DMS79 treated with DMSO at 0.1 percent for 48 hours (cell line): ENCODE measurements at places on chromosomes 7 and 10.
A peak's percentile ranks its signal among the peaks of the same experiment; 100 is the strongest.

DNA sequence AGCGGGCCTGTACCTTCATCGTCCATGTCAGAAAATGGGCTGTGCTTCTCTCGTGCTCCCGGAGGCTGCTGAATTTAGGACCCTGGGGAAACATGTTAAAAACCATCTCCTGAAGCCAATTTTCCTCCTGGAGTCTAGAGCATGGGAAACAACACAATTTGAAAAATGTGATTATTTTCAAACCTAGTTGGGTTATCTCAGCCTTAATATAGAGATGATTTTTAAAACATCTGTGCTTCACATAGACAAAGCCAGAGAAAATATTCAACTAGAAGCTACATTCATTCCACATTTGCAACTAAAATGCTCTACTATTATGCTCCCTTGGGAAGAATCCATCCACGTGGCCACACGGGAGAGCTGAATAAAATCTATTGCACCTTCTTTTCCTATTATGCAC lies 225.9 kb upstream of the TMEM72 start:
- no peak for DNase-seq

- DNase-seq, result peak; percentile 6
These were observed 348.2 kb upstream of the C7orf33 start for GRCh38 chr7:148242294-148242821.

- DNase-seq, result peak; percentile 59
These were observed 1.2 kb upstream of the LSM8 start for GRCh38 chr7:118182593-118183427.

DNA sequence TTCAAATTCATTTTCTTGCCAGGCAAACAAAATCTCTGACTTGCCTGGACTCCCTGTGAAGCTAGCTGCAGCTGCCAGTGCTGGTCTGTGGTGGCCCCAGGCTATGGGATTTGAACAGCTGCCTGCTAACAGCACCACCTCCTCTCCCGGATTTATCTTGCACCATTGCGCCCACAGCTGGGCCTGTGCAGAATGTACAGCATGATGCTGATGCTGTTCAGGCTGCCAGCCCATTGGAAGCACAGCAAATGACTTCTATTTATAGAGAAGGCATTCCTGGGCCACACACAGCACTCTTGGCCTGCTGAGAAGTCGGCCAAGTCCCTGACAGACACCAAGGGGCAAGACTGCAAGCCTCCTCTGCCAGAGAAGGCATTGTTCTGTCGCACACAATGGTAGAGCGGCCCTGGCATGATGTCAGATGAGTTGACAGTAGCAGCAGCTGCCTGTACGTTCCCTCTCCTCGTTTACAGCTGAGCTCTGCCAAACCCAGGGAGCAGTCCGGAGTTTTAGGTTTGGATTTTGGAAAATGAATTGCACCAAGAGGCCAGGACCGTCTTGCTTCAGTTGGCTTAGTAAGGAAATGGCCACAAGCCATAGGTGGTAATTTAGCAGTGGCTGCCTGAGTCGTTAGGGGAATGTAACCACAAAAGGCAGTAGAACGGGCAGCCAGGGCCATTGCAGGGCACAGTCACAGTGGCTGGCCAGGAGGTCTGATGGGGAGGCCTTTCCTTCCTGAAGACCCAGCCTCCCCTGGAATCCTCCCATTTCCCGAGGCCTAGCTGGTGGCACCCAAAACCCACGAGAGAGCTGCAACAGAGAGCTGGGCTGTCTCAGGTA lies 38.5 kb downstream of the MTURN start:
- peak; percentile 93 for DNase-seq

DNA sequence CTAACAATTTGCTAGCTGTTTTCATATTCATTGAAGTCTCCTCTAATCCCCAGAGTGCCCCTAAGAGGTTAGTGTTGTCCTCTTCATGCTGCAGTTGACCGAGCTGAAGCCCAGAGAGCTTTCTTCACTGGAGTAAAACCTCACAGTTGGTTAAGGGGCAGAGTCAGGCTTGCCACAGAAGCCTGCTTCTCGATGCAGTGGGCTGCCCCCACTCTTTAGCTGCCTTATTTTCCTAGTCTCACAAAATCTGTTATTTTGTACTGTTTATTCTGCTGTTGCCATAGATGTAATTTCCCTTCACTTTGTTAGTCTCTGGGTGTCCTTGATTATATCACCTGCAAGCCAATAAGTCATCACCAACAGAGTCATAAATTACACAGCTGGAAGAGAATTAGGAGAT lies 56.3 kb upstream of the ZPBP start:
- no peak for DNase-seq

DNA sequence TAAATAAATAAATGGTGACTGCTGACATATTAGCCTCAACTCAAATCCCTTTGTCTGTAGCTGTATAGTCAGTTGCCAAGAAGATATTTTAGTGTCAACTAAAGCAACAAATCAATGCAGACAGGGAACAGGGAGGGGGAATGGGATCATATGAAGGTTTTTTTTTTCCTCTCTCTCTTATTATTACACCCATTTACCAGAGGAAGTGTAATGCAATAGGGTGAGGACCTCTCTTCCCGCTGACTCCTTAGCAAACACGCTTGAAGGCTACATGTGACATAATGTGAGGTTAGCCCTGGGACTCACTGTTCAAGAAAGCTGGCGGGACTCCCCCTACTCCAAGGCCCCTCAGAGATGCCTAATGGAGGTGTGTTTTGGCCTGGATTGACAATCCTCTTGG lies 88.2 kb downstream of the CHRM2 start:
- no peak for DNase-seq

DNA sequence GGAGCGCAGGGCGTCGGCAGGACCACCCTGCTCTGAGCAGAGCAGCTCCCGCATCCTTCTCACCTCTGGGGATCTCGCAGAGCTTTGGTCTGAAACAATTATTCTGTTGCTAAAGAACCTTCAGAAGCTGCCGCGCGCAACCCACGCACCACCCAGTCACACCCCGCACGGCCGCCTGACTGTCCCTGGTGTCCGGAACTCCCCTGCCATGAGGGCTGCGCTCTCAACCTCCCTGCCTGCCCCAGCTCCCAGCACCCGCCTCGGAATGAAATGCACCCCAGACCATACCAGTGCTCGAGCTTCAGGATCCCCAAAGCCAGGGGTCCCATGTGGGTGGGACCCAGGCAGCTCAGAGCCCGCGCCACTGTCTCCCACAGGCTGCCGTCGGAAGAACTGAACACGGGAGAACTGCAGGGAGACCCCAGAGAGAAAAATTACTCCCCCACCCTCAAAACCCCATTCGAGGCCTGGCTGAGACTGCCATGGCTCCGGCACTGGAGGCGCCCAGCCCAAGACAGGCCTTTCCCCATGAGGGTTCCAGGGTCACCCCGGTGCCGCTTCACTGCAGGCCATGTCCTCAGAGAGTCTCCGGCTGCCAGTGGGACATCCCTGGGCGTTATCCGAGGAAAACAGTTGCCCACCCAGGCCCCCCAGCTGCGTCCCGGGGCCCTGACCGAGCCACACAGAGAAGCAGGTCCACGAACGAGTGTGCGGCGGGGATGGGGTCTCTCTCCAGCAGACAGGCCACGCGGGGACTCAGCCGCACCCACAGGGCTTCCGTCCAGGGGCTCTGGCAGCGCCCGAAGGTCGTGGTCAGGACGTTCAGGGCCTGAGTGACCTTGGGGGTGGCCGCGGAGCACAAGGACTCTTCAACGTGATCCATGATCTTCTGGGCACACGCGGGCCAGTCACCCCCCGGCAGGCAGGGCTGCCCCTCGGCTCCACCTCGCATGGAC lies 12.1 kb downstream of the BRAT1 start:
- no peak for DNase-seq

GRCh38 chr7:51455513-51455912 lies 138.9 kb upstream of the COBL start:
- no peak for DNase-seq

- DNase-seq, result no peak
These were observed 34.6 kb downstream of the VTI1A start for GRCh38 chr10:112481602-112482001.

GRCh38 chr7:140653319-140654108 lies 12.9 kb upstream of the DENND2A start:
- peak; percentile 80 for DNase-seq

GRCh38 chr10:30840395-30841050 lies 191.1 kb downstream of the ZNF438 start:
- DNase-seq, result no peak

DNA sequence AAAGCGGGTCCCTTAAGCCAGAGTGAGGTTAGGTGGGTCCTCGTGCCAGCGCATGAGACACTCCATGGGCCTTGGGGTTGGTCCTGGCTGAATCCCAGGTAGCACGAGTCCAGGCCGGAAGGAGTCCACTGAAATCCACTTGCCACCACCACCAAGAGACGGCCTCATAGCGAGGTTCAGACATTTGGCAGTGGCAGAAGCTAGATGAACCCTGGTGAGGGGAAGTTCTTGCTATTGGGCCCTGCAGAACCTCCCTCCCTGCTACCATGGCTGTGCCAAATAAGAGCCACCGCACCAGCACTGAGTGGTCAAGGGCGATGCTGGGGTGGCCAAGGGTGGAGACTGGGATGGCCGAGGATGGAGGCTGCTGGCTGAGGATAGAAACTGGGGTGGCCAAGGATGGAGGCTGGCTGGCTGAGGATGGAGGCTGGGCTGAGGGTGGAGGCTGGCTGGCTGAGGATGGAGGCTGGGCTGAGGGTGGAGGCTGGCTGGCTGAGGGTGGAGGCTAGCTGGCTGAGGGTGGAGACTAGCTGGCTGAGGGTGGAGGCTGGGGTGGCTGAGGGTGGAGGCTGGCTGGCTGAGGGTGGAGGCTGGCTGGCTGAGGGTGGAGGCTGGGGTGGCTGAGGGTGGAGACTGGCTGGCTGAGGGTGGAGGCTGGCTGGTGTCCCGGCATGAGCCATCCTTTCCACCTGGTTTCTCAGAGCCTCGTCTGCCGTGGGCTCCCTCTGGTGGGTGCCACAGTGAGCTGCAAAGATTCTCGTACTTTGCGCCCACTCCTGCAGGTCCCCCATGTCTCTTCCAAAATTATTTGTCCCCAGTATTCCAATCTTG lies 88.2 kb downstream of the ELFN1 start:
- no peak for DNase-seq

DNA sequence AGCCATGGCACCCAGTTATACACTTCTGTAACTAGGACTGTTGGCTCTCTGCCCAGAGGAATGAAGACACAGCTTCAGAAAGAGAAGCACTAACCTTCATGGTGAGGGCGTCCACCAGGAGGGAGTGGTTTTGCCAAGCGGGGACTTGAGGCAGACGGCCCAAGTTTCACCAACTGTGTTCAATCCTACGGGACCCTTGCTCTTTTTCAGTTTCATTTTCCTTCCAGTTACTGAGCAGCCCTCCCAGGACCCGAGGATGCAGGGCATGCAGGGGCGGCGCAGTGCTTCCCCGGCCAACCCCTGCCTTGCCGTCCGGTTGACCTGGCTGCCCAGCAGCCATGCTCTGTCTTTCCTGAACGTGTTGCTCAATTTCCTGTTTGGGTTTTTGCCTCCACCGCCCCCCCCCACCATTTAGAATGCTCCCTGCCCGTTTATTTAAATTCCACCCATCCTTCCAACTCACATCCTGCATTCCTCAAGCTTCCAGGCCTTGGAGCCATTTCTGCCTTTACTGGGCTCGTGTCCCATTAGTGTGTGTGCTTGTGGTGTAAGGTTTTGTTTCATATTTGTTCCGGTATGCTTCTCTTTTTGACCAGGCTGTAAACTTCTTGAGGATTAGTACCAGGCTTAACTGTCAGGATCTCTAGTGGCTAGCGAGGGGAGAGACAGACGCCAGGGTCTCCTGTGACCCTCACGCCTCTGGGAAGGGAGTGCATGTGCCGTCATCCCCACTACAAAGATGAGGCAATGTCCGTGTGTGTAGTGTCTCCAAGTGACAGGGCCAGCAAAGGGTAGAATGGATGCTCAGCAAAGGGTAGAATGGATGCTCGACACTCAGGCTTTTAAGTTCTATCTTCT lies 31.6 kb downstream of the IL15RA start:
- DNase-seq, result no peak

DNA sequence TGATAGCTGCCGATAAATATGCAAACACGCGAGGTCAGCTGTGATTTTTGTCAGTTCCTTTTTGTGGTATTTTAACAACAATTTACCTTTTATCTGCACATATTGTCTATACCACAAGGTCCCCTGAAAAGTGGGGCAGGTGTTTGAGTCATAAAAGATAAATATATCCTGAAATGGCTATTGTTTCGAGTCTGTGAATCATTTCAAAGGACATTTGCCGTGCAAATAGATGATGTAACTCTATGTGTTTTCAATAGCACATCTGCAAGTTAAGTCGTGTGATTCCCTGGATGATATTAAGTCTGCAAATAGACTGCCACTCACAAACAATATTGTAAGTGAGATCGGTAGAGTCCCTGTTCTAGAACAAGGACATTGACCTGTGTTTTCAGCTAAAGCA lies 193.0 kb upstream of the PITRM1 start:
- DNase-seq, result no peak

- DNase-seq, result no peak
These were observed 53.1 kb downstream of the OSBPL3 start for GRCh38 chr7:24926623-24927524.

GRCh38 chr10:119396008-119396708 lies 146.4 kb downstream of the RGS10 start:
- DNase-seq, result no peak

- no peak for DNase-seq
These were observed 87.2 kb downstream of the GSDME start for GRCh38 chr7:24669971-24670591.

- DNase-seq, result no peak
These were observed 123.5 kb upstream of the SHH start for GRCh38 chr7:155935726-155936125.

- DNase-seq, result no peak
These were observed 121.9 kb upstream of the AUTS2 start for GRCh38 chr7:69476416-69476815.

DNA sequence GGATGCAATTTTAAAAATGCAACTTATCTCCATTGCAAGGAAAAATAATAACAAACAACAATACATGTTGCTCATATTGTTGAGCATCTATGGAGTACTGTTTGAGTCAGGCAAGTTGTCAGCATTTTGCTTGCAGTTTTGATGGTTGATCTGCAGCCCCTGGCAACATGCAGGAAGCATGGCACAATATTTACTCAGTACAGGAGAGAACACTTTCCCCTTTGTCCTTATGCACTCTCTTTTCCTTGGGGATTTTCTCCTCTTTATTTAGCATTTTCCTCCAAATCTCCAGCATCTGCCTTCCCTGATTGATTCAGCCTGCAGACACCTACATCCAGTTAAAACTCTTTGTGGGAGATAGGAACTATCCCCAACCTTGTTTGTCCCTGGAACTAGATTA lies 620.5 kb upstream of the LRRN3 start:
- no peak for DNase-seq

GRCh38 chr7:97090761-97091353 lies 26.6 kb upstream of the SDHAF3 start:
- no peak for DNase-seq

- no peak for DNase-seq
These were observed at the start of gene C10orf53 for GRCh38 chr10:49679480-49679893. Gene C10orf53 (plus strand): TSS chr10:49679651. CDS start chr10:49679698, 47 bp downstream.
